ENCODE measurements at places on chromosomes 5 and 9.

DNA sequence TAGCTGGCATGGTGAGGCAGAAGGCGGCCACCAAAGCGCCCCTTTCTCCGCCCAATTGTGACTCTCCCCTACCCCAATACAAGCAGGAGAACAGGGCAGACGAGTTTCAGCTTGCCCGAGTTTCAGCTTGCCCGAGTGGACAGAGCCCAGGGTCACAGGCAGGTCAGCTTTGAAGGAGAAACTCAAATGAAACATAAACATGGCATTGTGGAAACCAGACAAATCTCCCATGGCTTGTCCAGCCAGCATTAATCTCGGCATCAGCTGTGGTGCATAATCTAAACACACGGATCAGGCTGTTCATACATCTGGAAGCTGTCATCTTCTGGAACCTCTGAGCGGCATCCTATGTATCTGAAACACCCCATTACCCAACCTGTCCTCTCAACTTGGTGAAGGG is 16.9 kb downstream of the PTCH1 start:
- no peak for DNase-seq

DNA sequence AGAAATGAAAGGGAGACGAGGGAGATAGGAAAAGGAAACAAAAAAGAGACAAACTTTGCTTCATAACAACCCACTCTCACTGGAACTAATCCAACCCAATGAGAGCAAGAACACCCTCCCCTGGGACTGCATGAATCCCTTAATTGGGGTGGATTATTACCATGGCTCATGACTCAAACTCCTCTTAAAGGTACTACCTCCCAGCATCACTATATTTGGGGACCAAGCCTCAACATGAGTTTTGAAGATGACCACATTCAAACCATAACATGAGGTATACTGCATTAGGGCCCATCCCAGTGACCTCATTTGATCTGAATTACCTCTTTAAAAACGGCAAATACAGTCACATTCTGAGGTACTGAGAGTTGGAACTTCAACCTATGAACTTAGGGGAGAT is 8.0 kb downstream of the MTAP start:
- no peak for DNase-seq

DNA sequence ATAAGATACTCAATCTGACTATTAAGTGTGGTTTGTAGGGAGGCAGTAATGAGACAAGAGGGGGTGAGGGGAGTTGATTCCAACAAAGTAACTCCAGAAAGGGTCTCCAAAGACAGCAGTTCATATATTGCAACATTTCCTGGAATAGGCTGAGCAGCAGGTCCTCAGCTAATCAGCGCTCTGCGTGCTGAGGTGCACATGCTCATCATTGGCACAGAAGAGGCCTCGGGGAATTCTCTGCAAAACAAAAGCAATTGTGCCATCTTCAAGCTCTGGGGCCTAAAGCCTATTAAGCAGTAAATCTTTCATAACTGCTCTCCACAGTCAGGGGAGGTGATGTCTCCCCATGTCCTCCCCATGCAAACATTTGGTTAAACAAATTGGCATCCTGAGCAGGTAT is 357.3 kb downstream of the SPOCK1 start:
- no peak for DNase-seq

DNA sequence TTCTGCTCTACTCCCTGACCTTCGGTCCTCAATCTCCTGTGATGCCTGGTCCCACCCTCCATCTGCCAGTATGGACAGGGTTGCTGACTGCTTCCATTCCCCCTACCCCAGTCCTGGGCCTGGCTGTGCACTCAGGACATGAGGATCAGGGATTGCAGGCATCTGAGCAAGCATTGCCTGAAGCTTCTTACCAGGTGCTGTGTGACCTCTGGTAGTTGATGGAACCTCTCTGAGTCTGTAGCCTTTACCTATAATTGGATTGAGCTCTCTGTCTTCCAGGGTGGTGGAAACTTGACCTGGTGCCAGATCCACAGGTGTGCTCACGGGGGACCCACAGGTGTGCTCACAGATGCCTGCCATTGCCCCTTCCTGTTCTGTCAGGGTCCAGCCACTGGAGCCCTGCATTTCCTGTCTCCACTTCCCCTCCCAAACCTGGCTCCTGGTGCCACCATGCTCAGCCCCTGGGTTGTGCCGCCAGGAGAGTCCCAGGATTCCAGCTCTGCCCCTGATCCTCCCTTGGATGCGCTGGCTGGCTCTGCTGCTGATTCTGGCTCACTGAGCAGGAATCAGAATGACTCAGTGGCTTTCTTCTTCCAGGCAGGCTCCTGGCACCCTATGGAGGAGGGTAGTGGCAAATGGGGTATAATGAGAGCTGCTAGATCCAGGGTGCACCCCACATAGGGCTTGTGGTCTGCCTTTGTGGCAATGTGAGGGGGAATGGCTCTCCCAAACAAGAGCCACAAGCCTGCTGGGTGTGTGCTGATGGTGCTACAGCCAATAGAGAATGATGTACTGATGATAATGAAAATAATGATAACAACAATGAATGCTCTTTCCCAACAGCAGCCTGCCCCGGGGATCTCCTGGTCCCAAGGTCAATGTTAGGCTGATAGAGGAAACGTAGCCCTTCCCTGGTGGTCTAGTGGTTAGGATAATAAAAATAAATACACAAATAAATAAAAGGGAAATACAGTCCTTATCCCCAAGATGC is 35.2 kb upstream of the PSD2 start:
- DNase-seq, result no peak

GRCh38 chr5:143638654-143639053 is 173.3 kb upstream of the HMHB1 start:
- DNase-seq, result no peak

GRCh38 chr9:133257465-133257956 is 17.5 kb downstream of the ABO start:
- no peak for DNase-seq

DNA sequence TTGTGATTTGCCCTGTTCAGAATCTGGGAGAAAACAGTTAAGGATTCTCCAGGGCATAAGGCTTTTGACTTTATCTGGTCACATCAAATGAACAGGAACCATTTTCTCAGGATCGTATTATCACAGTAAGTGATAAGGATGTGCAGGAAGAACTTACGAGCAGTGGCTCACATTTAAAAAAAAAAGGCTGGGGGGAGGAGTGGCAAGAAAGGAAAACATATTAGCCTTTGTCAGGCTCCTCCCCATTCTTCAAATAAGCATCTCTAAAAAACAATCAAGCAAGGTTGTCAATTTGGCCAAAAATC is 234.3 kb upstream of the TMEM161B start:
- DNase-seq, result no peak

GRCh38 chr5:353612-354580 is 32.4 kb downstream of the AHRR start:
- DNase-seq, result no peak

DNA sequence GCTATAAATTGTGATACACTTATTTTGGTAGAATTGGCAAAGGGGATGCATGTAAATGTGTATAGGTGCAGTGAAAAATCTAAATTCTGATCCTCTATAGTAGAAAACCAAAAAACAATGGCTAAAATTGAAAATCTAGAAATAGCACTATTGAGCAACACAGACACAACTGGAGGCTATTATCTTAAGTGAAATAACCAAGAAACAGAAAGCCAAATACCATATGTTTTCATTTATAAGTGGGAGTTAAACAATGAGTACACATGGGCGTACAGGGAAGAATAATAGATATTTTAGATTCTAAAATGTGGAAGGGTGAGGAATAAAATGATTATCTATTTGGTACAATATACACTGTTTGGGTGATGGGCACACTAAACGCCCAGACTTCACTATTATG is 183.2 kb upstream of the TUSC1 start:
- DNase-seq, result no peak

DNA sequence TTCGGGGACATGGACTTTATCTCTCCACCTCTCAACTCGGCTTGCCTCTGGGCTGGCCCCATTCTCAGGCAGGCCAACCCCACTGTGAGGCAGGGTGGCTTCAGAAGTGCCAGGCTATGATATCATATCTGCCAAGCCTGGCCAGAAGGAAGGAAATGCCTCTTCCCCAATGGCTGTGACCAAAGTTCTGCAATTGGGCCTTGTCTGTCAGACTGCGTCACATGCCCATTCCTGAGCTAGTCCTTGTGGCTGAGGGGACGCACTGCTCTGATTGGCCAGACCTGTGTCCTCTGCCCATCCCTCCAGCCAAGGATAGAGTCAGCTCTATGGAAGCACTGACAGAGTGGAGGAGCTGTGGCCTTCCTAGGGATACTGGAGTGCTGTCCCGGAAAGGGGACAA is 11.9 kb downstream of the SMIM23 start:
- DNase-seq, result no peak

DNA sequence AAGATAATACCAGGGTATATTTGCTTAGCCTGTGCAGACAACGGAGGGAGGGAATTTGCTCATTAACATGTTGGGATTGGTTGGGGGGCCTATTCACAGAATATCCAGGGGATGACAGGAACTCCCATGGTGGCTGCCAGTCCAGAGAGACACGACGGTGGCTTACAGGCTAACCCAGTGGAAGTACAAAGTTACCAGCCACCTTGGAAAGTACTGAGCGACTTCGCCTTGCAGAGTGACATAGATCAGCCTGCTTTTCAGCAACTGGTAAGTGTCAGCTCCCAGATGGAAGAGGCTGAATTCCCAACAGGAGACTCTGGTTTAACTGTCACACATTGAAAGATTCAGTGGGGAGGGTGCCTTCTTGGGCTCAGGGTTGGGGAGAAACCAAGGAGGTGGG is 7.9 kb downstream of the ISL1 start:
- no peak for DNase-seq

DNA sequence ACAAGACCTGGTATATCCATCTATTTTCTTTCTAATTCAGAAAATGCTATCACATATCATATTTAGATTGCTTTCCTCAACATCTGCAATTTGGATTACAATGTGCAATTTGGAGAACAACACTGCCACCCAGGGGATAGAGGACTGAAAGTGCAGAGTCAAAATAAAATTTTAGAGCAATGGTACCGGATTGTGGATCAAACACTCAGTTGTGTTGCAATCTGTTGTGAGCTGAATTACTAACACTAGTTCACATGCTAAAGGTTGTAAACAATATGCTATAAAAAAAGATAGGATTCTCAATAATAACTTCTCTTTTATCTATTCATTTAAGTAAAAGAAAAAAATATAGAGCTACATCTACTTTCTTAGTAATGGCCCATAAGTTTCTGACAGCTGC is 11.9 kb upstream of the SRFBP1 start:
- DNase-seq, result peak; percentile 42

GRCh38 chr9:124783830-124784229 is 6.9 kb downstream of the OLFML2A start:
- DNase-seq, result no peak

DNA sequence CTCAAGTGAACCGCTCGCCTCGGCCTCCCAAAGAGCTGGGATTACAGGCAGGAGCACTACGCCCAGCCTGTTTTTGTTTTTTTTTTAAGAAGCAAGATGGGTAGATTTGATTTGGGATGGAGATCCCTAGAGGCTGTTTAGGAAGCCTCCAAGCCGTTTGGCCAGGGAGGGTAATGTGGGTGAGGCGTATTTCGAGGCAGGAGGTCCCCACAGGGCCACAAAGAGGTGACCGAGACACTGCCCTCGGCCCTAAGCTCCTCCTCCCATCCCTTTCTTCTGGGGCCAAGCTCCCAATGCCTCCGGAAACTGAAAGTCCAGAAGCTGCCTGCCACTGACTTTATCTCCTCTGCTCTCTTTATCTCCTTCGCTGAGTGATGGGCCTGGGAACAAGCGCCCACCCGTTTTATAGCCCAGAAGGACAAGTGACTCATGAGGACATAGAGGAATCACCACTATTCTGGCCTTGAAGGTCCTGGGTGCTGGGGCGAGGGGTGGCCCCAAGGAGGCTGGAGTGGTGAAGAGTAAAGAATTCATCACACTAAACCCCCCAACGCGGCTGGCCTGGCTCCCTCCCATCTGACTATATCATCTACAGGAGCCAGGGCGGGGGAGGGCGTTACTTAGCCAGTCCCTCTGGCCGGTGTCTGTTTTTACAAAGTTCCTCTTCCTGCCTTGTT is 2.0 kb upstream of the RALGDS start:
- peak; percentile 41 for DNase-seq

DNA sequence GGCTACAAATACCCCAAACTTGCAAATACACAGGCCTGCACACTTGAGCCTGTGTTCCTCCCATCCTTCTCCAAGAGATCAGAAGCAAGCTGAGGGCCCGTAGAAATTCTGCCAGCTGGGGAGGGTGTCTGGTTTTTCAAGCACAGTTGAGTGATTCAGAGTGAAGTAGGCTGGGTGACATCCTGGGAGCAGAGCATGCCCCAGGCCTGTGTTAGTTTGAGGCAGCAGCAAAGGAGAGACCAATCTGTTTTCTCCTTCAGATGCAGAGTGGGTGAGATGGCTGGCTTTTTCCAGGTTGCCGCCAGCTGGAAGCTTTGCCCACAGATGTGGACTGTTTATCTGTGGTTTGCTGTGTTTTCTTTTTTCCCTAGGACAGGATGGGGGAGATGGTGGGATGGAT is 63.1 kb downstream of the RCL1 start:
- DNase-seq, result no peak

- no peak for DNase-seq
These were observed 174.3 kb upstream of the RORB start for GRCh38 chr9:74322661-74323314.

GRCh38 chr9:136765041-136765440 is 723 bp upstream of the LCN15 start:
- no peak for DNase-seq

- no peak for DNase-seq
These were observed 162.9 kb upstream of the NMUR2 start for GRCh38 chr5:152568016-152568415.

- no peak for DNase-seq
These were observed 19.8 kb downstream of the STRBP start for GRCh38 chr9:123248630-123249029.

- no peak for DNase-seq
These were observed 40.5 kb upstream of the PJA2 start for GRCh38 chr5:109450129-109450877.

DNA sequence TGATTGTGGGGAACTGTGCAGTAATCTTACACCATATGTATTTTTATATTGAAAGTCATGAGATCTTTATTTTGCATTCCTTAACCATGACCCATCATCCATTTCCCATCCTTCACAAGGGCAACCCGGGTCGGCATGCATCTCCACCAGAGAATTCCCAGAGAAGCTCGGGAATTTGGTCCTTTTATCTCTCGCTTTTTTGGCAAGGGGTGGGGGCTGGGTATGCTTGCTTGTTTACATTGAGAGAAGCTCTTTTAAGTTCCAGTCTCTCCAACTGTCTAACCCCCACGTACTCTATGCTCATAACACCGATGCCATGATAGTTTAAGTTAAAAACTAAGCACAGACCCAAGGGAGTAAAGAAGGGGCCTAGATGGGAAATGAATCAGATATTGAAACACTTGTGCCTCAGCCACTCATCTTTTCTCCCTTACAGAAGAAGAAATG is 109.9 kb upstream of the NFIB start:
- no peak for DNase-seq

GRCh38 chr5:145484158-145484557 is 351.0 kb downstream of the PRELID2 start:
- no peak for DNase-seq

DNA sequence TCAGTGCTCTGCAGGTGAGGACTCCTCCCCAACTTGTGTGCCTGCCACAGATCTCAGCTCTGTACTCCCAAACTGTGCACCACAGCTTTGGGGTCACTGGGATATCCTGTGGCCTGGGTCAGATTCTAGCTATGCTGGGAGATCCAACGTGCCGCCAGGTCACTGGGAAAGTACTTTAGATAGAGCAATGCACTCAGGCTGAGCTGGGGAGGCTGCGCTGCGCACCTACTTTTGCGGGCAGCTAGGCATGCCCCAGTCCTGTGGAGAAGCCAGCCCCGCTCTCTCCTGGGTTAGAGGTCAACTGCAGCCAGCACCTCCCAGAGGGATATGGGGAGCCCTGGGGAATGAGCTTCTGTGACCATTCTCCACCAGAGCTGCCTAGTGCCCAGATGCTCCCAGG is 552.1 kb upstream of the CDH9 start:
- no peak for DNase-seq

GRCh38 chr9:4680750-4681149 is 1.4 kb downstream of the CDC37L1 start:
- DNase-seq, result no peak

Data from nephron progenitor cell (in vitro differentiated cells).